ENCODE measurements at places on chromosomes 13 and 19.
A peak's percentile ranks its signal among the peaks of the same experiment; 100 is the strongest.

GRCh38 chr13:80388506-80388905, 47.6 kb upstream of the SPRY2 start:
- DNase-seq, result no peak

DNA sequence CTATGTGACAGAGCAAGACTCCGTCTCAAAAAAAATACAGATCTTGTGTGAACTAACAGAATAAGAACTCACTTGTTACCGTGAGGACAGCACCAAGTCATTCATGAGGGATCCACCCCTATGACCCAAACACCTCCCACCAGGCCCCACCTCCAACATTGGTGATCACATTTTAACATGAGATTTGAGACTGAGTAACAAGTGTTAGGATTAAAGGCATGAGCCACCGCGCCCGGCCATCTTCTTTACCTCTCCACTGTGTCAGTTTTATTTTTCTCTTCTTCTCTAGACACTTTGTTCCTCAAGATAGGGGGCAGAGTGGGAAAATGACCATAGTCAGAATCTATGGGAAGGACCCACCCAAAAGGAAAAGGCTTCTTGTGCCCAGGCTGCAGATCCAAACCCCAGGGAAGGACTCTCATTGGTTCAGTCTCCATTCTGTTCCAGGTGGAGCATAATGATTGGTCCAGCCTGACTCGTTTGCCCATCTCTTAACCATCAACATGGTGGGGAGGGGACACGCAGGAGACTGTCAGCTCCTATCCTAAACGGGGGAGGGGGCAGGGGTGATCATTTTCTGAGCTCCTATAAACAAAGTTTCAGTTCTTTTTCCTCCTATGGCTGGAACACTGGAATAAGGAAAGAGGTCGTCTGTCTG, 1.3 kb upstream of the CALM3 start:
- DNase-seq, result no peak

DNA sequence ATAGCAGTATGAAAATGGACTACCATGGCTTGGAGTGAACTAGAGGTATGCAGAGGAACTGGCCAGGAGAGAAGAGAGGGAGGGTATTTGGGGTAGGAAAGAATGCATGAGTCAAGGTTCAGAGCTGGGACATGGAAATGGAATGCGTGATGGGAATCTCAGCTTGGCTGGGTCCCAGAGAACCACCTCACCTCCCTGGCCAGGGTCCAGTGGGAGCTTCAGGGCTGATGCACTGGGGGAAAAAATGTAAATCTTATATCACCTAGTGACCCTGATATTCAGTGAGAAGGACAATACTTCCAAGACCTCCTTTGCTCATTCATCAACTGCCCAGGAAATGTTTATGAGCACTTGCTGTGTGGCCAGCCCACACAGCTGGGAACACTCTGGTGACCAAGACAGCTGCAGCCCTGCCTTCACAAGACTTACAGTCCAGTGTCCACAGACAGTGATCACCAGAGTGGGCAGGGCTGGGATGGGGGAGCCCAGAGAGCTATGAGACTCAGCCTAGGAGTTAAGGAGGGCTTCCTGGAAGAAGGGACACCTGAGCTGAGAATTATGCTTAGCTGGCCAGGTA, 12.8 kb downstream of the IGSF23 start:
- no peak for DNase-seq

- DNase-seq, result no peak
Observed at GRCh38 chr13:103466761-103467160, 400.5 kb upstream of the SLC10A2 start.

DNA sequence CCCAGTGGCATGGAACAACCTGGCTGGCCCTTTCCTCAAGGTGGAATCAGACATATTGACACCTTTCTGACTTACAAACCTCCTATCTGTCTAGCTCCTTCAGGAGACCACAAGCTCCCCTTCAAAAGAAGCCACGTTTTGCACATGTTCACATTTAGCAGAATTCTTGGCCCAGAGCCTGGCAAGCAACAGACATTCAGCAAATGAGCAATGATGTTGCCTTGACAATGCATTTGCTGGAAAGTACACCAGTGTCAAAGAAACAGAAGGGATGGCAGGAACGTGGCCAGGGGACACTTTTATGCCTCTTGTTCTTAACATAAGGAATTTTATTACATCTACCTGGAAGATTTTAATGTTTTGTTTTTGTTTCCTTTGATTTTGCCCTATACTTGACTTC, 85.5 kb upstream of the FGF14 start:
- DNase-seq, result peak; percentile 30

DNA sequence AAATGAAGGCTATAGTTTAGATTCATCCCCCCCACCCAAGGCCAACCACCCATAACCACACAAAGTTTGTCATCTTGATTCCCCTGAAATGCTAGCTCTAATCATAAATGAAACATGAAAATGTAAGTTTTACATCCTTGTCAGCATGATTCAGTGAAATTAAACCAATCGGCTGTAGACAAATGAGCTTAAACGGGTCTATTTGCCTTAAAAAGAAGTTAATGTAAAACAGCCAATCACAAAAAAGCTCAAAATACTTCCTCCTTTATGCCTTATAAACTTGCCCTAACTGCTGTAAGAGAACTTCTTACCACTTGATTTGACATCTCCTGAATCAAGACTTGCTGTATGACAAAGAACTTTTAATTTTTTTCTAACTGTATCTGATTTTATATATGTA, 34.5 kb upstream of the MRI1 start:
- no peak for DNase-seq

- DNase-seq, result no peak
Observed at GRCh38 chr13:40340368-40341095, 325.9 kb downstream of the FOXO1 start.

- DNase-seq, result peak; percentile 69
Observed at GRCh38 chr19:50377051-50377461, 799 bp downstream of the NR1H2 start.

- no peak for DNase-seq
Observed at GRCh38 chr13:27016875-27017274, 154.7 kb downstream of the USP12 start.

GRCh38 chr19:17370026-17370587, 7.0 kb downstream of the PLVAP start:
- no peak for DNase-seq

GRCh38 chr19:13085666-13086065, 17.0 kb downstream of the LYL1 start:
- DNase-seq, result no peak

- no peak for DNase-seq
Observed at GRCh38 chr19:6837525-6837924, 49.9 kb upstream of the ADGRE1 start.

DNA sequence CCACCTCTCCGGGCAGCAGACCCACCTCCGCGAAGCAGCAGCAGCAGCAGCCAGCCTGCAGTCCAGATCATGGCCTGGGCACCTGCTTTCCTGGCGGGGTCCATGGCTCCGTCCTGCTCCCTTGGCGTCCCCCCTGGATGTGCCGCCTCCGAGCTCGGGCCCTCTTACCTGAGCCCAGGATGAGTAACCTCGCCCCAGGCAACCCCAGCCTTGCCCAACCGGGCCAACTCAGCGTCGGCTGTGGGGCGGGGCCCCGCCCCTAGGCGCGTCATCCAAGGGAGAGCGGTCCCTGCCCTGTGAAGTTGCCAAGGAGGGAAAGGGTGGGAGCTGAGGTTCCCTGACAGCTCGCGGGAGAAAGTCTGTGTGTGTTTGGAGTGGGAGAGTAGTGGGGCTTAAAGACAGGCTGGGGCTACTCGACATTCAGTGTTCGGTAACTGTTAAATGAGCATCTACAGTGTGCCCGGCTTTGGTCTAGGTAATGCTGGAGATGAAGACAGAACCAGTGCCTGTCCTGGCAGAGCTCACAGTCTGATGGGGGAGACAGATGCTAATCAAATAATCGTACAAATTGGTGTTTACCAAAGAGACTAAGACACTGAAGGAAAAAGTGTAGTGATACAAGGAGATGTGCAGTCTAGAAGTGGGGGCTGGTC, at the start of gene LYPD3:
Gene LYPD3 (minus strand): TSS at position 141 of the 653 bp plus-strand sequence. CDS start 37 bp downstream, at position 104.
- no peak for DNase-seq

GRCh38 chr19:3356805-3357204, 9.6 kb upstream of the NFIC start:
- no peak for DNase-seq

DNA sequence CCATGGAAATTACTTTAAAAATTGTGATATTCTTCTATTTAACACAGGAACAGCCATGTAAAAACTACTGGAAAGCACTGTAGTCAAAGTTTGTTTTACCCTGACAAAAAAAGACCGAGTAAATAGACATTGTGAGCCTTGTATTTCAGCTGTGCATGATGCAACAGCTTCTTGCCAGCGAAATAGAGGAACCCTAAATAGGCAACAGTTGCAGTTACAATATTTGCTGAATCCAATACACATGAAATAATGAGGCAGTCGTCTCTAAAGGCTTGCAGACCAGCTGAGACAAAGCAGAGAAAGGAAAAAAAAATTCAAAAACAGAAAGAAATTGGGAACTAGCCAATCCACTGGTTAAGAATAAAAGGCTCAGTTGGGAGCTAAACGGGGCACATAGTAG, 1001.1 kb downstream of the OLFM4 start:
- DNase-seq, result no peak

GRCh38 chr13:91017669-91018053, 329.8 kb upstream of the MIR17HG start:
- no peak for DNase-seq

DNA sequence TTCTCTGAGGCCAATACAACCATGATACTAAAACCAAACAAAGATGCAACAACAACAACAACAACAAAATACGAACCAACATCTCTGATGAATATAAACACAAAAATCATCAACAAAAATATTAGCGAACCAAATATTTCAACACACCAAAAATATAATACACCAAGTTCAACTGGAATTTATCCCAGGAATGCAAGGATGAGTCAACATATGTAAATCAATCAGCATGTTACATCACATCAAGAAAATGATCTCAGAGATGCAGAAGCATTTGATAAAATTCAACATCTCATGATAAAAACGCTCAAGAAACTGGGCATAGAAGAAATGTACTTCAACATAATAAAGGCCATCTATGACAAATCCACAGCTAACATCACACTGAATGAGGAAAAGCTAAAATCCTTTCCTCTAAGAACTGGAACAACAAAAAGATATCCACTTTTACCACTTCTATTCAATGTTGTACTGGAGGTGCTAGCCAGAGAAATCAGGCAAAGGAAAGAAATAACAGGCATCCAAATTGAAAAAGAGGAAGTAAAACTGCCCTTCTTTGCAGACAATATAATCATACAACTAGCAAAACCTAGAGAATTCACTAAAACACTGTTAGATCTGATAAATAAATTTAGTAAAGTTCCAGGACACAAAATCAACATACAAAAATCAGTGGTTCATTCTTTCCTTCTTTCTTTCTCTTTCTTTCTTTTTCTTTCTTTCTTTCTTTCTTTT, 2448.7 kb upstream of the PCDH20 start:
- no peak for DNase-seq

DNA sequence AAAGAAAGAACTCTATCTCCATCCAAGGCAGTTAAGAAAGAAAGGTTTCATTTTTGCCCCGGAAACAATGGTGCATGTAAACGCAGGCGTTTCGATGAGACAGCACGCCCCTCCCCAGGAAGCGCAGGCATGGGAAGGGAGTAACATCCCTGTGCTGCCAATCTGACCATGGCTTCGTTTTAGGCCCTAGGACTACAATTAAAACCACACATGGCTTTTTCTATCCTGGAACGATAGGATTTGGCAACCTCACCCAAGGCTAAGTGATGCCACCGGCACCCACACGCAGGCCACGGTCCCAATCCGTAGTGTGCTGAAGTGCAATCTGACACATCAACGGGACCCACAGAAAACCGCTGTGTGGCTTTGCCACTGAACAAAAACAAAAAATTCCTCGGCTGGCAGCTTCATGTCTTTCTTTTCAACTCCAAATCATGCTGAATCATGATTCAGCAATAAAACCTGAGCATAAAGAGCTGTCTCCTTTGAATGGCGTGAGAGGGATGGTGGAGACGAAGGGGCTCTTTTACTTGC, 24.2 kb downstream of the RANBP3 start:
- no peak for DNase-seq

DNA sequence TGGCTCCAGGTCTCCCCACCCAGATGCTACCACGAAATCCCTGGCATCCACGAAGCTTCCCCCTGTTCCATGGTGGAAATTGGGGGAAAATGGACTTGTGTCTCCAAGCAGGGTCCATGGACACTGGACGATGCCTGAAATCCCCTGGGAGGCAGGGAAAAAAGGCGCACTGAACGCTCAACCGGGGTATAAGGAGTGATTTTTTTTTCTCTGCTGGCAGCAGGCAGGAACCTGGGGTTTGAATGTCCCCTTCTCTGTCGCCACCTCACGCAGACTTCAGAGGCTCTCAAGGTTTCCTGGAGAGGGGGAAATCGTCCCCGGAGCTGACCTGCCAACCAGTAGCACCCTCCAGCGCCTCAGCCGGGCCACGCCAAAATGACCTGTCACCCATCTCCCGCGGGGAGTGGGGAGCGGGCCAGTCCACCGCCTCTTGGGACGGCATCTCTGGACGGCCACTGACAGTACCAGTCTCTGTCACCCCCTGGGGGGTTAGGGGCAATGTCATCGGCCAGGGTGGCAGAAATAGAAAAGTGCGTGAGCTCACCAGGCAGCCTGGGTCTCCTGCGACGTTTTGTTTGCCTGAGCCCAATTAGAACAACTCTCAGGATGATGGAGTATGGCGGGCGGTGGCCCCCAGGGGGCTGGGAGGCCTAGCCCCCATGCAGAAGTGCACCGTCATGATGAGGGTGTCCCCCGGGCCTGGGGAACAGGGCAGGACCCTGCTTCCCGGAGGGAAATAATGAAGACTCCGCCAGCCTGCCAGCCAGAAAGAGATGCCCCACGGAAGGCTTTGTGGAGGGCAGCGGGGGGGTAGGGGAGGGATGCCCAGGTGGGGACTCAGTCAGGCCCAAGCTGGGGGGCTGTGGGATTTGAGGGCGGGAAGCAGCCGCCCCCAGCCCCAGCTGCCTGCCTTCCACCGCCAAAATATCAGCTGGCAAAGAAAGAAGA, 2.6 kb downstream of the PTPRS start:
- no peak for DNase-seq

DNA sequence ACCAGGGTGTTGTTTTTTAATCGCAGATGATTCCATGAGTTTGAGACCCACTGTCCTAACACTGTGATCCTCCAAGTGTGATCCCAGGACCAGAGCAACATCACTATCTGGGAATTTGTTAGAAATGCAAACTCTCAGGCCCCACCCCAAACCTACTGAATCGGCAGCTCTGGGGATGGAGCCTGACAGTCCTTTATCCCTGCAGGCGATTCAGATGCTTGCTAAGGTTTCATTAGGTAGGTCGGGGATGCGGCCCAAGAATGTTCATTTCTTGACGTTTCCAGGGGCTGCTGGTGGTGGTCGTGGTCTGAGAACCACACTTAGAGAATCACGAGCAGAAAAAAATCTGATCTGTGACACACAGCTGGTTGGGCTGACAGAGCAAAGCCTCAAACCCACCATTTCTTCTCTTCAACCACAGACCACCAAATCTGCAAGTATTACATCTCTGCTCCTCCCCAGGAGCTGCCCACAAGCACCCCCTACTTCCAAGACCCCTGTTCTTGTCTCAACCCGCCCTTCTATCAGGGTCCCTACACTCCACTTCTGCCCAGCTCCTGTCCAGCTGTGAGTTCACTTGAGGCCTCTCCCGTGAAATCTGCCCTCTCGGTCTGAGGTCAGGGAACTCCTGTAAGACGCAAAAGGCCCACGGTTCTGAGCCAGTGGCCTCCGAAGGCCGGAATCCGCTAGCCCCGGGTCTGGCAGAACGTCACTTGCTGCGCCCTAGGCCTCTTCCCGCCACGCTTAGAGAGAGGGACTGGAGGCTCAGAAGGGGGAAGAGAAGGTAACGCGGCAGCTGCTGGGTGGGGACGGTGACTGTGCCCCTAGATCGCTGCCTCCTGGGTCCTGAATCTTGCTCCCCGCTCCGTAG, 1.1 kb upstream of the FARP1 start:
- DNase-seq, result no peak
